ENCODE measurements at places on chromosomes 6 and 20.

DNA sequence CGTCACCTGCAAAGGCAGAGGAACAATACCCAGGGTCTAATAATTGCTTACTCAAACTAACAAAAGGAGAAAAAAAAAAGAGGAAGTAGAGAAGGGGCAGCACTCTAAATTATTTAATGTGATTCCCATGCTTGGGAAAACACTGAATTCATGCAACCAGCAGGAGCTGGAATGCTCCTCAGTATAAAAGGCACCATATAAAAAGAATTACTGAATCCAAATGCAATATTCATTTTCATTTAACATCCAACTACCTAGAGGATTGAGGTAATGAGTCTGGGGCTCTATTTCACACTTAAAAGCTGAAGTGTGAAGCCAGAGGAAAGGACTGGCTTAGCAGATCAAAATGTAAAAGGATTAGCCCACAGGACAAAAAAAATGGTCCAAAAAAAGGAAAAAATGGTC lies 8.7 kb downstream of the B4GALT5 start:
- no peak for DNase-seq

GRCh38 chr6:134152767-134153485 lies 100.5 kb upstream of the SLC2A12 start:
- DNase-seq: no peak

- no peak for DNase-seq
Measured at GRCh38 chr6:74973591-74973990, 232.3 kb downstream of the COL12A1 start.

GRCh38 chr6:122894791-122895190 lies 101.2 kb upstream of the CLVS2 start:
- no peak for DNase-seq

- peak; percentile 52 for DNase-seq
Measured at GRCh38 chr6:13813621-13814175, 659 bp downstream of the MCUR1 start.

DNA sequence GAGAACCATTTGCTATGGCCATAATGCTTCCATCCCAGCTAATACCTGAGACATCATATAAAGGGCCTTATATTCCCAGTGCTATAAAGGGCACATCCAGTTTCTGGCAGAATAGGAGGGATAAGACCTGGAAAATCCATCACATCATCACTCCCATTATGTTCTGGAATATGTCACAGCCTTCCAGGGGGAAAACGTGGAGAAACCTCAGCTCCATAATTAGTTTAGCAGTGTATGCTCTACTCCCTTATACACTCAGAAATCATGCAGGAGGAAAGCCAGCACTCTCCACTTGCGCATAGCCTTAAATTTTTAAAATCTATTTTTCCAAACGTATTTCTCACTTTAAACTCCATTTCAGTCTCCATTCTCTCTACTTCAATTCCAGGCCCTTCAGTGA lies 140.9 kb downstream of the ADGB start:
- DNase-seq: no peak

DNA sequence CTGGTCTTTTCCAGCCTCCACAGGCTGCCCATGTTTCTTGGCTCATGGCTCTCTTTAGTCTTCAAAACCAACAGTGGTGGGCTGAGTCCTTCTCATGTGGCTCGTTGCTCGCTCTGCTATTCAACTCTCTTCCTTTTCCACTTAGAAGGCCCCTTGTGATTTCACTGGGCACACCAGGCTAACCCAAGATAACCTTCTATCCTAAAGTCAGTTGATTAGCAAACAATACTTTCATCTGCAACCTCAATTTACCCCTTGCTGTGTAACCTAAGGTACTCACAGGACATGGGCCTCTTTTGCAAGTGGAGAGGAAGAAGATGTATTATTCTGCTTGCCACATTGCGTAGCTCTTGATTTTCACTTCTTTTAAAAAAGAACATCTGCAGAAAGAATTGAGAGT lies 79.6 kb downstream of the UTRN start:
- no peak for DNase-seq

- no peak for DNase-seq
Measured at GRCh38 chr6:169208011-169208410, 45.6 kb downstream of the THBS2 start.

- peak; percentile 42 for DNase-seq
Measured at GRCh38 chr6:147509891-147510290, 1.4 kb downstream of the SAMD5 start.

- no peak for DNase-seq
Measured at GRCh38 chr20:33710681-33711445, 9.2 kb downstream of the PXMP4 start.

GRCh38 chr6:47484616-47485015 lies 7.0 kb downstream of the CD2AP start:
- DNase-seq: peak; percentile 99

DNA sequence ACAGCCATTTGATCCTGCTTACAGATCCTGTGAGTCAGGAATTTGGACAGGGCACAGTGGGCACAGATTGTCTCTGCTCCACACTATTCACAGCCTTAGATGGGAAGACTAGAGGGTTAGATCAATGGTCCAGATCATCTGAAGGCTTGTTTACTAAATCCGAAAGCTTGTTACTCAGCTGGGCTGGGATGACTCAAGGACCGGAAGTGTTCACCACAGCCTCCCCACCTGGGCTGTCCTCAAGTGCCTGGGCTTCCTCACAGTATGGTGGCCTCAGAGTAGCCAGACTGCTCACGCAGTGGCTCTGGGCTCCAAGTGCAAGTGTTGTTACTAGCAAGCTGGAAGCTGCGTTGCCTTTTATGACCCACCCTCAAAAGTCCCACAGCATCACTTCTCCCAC lies 75.4 kb upstream of the INSM1 start:
- no peak for DNase-seq

DNA sequence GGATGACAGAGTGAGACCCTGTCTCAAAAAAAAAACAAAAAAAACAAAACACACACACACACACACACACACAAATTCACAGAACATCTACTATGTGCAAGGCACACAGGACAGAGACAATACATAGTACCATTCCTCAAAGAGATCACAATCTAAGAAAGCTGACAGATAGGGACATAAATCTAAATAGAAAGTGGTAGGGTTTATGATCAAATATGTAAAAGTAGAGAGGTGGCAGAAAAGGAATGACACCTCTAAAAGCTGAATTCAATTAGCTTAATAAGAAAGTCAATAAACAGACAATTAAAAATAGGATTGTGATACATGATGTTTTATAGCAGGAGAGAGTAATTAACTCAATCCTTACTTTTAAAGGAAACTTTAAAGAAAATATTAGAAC lies 41.5 kb downstream of the USP45 start:
- DNase-seq: no peak

DNA sequence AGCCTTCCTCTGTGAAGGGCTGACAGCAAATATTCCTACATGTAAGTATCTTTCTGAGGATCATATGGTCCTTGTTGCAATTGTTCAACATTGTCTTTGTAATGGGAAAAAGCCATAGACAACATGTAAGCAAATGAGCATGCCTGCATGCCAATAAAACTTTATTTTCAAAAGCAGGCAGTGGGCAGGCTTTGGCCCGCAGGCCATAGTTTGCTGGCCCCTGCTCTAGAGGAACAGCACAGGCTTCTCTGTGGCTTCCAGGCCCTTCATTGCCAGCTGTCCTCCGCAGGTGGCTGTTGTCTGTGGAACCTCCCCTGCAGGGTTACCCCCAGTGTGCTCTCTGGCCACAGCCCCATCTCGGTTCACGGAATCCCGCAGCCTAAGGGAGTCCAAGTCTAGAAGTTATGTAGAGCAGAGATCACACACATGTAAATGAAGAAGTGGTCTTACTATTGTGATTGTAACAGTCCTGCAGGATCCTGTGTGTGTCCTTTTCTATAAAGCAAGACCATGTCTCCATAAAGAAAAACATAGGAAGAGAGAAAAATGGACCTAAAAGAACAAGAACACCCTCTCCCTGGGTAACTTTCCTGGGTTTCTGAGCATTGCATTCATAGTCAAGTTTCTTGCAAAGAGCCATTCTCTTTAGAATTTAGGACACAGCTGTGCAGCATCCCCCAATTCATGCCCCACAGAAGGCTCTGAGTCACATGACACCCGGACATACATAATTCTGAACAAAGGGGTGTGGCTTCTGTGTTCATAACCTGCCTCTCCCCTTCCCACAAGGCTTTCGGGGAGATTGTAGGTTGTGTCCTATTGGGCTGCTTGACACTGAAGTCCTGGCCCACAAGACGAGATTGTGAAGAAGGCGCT lies 10.0 kb downstream of the UNC93A start:
- no peak for DNase-seq
